NCI-H2171 (cell line): ENCODE measurements at places on chromosomes 7 and 10.

- DNase-seq: no peak
Measured at GRCh38 chr7:125154930-125155329, 225.3 kb upstream of the POT1 start.

DNA sequence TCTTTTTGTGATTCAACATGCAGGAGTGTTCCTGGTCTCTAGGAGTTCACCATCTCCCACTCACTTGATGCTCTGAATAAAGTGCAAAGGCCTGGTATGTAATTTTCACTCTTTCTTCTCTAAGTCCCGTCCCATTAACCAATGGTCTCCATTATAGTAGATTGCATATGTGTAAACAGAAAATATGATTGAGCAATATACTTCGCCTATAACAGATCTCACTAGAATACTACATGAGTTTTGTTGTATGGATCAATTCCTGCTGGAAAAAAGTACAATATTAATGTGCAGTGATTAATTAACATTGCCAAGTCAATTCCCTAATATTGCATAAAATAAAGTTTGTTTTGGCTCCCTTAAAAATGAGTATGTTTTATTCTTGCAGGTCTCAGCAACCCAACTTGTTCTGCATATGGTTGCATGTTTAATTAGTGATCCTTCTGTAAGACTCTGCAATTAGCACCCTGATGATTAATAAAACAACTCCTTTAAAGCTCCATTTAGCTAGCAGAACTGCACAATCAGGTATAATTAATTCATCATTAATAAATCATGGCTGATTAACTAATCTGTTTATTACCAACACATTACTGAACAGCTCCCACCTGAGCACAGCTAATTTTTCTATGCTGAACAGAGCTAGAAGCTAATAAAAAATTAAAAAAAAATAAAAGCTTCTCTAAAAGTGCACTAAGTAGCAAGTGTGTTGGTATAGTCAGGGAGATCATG, 37.8 kb upstream of the ATOH7 start:
- DNase-seq: no peak

GRCh38 chr10:80487791-80488538, 33.9 kb downstream of the TSPAN14 start:
- DNase-seq: no peak

- DNase-seq: no peak
Measured at GRCh38 chr7:131249003-131249402, 78.7 kb upstream of the MKLN1 start.

- no peak for DNase-seq
Measured at GRCh38 chr7:124411796-124412195, 353.8 kb downstream of the GPR37 start.

- DNase-seq: no peak
Measured at GRCh38 chr7:98163704-98164494, 47.3 kb upstream of the BHLHA15 start.

DNA sequence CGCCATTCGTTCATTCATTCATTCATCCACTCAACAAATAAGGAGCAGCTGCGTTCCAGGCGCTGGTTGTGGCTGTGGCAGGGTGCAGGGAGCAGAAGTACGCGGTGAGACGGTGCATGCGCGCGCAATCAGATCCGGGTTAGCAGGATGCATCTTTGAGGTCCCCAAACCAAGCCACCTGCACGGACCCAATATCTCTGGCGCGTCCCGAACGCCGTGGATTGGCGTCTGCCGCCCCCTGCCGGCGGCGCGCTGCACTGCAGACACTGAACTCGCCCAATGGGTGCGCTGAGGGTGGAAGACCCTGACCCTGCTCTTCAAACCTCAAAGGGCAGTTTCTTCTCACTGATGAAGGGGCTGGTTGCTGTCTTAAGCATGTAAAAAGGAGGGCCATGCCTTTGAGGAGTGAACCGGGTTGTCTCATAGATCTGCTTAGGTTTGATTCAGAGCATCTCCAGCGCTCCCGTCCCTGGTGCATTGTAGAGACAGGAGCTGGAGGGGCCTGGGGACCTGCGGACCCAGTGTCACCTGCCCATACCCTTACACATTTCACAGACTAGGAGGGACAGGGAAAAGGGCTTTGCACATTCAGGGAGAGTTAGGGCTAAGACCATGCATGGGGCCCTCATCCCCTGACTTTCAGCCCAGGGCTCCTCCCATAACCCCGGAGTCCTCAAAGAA, 102.5 kb downstream of the RAMP3 start:
- peak; percentile 9 for DNase-seq

DNA sequence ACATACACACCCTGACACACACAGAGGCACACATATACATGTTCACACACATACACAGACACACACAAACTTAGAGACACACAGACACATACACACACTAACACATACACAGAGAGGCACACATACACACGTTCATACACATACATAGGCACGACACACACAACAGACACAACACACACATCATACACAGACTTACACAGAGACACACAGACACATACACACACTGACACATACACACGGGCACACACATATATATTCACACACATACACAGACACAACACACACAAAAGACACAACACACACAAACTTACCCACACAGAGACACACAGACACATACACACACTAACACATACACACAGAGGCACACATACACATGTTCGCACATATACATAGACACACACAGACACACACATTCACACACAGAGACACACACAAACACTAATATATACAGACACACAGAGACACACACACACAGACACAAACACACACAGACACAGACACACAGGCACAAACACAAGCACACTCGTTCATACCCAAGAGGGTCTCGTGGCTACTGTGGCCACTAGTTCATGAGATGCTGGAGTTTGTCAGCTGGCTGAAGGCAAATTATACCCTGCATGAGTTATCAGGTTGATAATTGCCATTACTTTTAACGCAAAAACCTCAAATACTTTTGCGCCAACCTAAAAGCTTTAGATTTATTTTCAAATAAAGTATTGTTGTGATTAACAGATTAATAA, 17.7 kb upstream of the KLF6 start:
- no peak for DNase-seq
